ENCODE measurements at places on chromosomes 1 and 21. TPM values are rescaled to one million over a fixed set of nuclear protein-coding genes. Genes with fewer than 3 reads are reported as not detected.

DNA sequence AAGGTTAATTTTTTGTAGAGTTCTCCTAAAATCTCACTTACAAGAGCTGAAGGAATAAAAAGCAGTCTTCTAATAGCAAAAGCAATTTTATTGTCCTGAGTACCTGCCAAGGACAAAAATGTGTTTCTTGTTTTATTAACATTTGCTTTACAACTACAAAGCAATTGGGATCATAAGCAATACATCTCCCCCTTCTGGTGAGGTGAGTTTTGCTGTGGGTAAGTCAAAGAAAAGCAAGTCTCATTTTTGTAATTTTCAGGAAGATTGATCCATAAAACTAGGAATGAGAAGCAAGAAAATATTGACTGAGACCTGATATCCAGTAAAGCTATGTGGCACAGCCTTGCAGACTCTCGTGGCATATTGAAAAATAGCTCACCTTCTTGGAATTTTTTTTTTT is 2162.7 kb downstream of the NCAM2 start:
- no peak for DNase-seq

Gene CFHR3
- not detected for total RNA-seq

Gene LRRC8D
- total RNA-seq: 15.0 TPM

- DNase-seq: no peak
Measured at GRCh38 chr1:112544751-112545150, 36.0 kb downstream of the WNT2B start.

- no peak for DNase-seq
Measured at GRCh38 chr21:36790616-36791015, 91.7 kb downstream of the SIM2 start.

DNA sequence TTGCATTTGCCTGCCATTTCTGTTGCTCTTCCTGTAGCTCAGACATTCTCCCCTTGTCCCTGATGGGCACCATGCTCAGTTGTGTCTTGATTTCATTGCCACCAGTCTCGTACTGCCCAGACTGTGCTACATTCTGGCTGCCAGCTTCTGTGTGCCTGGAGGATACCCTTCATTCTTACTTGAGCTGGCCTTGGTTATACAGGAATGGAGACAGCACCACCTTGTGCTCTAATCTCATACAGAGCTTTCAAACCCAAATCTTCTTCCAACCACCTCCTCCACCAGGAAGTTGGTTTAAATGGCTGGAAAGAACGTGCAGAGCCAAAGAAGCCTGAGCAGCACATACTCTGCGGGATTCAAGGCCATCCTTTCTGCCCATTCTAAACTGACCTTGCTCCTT is 165.3 kb downstream of the SLC35F3 start:
- no peak for DNase-seq

DNA sequence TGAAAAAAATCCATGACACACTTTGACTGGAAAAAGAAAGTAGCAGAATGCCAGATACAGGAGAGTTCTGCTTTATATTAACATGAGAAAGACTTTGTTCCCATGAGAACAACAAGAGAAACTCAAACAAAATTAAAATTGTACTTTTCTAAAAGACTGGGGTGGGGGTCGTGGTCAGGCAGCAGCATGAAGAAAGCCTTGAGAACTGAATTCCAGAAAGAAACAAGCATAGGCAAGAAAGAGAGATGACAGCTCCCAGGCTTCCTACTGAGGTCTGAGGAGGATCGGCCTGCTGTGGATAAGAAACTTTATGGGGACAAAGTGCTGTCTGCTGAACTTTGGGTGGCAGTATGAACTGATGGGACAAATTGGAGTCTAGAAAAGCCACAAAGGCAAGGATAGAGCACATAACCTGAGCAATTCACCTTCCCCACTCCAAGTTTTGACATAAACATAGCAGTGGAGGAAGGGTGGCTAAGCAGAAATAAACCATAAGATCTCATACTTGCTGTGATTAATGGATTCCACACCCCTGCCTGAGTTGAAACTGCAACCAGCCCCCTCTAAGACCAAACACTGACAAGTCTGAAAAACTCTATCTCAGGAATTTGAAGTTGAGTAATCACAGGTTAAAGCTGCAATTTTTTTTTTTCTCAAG is 43.7 kb downstream of the COL6A1 start:
- no peak for DNase-seq

GRCh38 chr1:35876988-35877387 is 6.0 kb upstream of the AGO1 start:
- no peak for DNase-seq

GRCh38 chr21:21715266-21715969 is 717.2 kb downstream of the NCAM2 start:
- no peak for DNase-seq

DNA sequence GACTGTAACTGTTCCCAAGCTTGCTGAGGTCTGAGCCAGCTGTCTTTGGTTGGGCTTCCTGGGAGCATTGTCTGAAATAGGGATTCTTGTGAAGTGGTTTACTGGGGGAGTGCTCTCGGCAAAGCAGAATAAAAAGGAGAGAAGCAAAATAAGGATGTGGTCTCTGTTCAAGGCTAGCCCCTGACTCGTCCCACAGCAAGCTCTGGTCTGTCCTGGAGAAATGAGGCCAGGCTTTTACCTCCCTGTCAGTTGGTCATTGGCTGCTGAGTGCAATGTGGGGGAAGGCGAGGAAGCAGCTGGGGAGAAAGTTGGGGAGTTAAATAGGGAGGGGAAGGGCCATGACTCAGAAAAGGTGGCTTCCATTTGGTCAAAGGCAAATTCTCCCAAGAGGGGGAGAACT is 303.9 kb upstream of the DUSP10 start:
- DNase-seq: no peak

- DNase-seq: no peak
Measured at GRCh38 chr1:96478228-96478627, 243.4 kb upstream of the PTBP2 start.

DNA sequence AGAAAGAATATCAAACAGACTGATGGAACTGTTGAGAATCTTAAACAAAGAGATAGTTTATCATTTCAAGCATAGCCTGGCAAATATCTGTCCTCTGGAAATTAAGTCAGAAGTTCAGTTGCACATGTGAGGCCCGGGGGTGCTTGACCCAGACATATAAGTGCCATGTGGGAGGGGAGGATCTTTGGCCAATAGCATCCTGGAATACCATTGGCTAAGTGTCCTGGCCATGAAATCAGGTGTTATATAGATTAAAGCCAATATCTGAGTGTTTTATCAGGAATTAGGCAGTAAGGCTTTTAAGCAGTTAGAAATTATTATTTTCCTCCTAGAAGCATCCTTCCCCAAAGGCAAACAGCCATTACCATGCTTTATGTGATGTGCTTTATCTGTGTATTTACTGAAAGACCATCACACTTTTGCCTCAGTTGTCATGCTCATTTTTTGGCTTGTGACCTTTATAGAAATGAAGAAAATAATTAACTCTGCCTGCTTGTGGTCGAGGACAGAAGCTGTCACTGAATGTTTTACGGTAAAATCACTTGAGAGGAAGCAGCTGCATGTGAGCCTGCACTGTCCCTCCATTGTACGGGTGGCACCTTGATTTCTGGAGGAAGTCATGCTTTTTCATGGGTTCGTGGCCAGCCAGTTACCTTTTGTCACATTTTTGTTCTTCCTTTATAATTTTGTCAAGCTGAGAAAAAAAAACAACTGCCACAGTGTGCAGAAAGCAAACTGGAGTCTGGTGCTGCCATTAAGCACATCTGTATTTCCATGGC is 259.9 kb upstream of the FMN2 start:
- DNase-seq: no peak

DNA sequence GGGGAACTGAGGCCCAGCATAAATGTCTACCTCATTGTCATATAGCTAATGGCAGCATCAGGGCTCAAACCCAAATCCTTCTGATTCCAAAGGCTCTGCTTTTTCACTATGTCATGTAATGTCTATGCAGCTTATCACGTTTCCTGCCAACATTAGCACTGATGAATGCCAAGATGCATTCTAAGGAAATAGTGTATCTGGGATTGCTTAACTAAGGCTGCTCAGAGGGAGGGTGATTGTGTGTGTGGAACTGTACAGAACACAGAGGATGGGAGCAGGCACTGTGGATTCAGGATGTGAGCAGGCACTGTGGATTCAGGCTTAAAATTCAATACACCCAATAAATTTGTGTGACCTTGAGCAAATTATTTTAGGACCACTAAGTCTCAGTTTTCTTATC is 456.4 kb upstream of the DEPDC1 start:
- DNase-seq: no peak

GRCh38 chr1:232587141-232588008 is 42.6 kb downstream of the SIPA1L2 start:
- DNase-seq: no peak

Gene GJB3
- 46.7 TPM for total RNA-seq

Gene LCE2A
- not detected for total RNA-seq

Gene OR10J1
- not detected for total RNA-seq

Gene OR6K3
- total RNA-seq: not detected

Gene SAMD11
- 11.5 TPM for total RNA-seq

- no peak for DNase-seq
Measured at GRCh38 chr21:25901330-25901979, 166.7 kb downstream of the GABPA start.

DNA sequence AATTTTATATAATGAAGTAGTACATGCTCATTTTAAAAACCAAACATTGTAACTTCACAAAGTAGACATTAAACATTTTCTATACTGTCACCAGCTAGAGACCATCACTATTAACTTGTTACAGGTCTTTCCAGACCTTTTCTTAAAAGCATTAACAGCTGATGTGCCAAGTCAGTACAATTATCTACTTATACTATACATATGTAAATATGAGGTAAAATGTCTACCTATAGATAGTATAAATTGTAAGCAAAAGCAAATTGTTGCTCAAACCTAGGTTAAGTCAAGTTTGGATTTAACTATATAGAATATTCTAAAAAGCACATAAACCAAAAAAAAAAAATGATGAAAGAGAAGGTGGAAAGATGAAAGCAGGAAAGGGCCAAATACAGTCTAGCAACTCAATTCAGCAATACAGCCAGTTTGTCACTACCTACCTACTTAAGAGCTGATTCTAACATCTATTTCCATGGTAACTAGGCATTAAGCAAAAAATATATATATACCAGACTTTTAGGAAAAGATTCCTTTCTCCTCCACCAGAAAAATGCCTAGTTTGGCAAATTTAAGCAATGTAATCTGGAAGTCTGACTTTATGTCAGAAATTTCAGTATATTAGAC is 34.5 kb downstream of the ARID4B start:
- DNase-seq: no peak

GRCh38 chr1:159212596-159212995 is 7.9 kb downstream of the ACKR1 start:
- no peak for DNase-seq

DNA sequence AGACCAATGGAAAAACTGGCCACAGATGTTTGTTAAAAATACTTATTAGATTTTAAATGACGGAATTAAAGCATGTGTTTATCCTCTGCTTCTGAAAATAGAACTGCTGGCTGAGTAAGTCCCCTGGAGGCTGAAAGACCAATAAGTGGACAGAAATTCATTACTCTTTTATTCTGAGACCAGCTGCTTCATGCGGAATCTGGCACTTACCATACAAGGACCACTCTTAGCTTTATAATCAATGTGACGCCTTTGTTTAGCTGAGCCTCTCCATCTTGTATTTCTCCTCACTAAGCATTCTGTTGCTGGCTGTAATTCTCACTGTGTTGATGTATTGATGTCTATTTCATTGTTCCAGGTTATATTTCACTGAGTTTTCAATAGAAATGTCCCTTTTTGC is 6.3 kb upstream of the EXO1 start:
- DNase-seq: no peak

Gene C8A
- 0.10 TPM for total RNA-seq

Gene LCK
- total RNA-seq: 0.79 TPM

Gene S100A2
- 24.8 TPM for total RNA-seq

Gene PTPRU
- 40.7 TPM for total RNA-seq

DNA sequence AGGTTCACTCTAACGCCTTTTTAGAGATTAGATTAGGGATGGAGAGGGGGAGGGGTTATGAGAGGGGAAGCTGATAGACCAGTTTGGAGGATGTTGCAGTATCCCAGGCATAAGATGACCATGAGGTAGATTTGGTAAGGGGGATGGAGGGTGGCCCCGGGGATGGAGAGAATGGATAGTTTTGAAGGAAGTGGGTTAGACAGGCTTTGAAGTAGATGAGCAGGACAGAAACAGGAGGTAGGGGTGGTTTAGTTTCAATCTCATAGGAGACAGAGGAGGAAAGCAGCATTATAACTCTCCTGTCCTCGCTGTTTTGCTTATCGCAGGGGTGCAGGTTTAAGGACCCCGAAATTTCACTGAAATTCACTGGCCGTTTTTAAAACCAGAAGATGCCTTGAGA is 11.8 kb downstream of the UBIAD1 start:
- DNase-seq: no peak

DNA sequence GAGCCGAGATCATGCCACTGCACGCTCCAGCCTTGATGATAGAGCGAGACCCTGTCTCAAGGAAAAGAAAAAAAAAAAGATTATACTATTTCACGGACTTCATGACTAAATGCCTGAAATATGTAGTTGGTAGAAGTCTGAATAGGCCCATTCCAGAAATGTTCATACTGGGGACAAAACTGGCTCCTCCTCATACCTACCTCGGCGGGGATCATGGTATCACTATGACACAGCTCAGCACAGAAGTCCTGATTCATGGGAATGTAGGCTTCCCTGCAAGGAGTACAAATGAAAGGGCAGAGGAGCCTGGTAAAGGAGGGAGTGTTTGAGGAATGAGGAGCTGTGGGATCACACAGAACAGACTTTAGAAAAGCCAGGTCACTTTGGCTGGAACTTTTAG is 5.0 kb downstream of the SPATA46 start:
- no peak for DNase-seq

DNA sequence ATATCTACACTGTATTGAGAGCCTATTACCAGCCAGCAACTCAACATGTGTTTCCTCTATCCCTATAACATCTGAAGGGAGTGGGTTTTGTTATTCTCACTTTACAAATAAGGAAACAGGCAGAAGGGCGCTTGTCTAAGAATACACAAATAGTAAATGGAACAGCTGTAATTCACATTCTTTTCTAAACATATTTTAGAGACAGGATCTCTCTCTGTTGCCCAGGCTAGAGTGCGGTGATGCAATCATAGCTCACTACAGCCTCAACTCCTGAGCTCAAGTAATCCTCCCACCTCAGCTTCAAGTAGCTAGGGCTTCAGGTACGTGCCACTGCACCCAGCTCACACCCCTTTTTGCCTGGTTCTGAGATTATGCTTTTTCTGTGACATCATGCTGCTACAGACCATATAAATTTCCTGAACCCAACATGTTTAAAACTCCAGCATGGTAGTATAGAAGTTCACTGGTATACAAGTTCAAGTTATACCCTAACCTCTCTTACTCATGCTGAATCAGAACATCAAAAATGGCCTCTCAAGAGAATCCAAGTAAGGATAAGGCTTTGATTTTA is 8.6 kb upstream of the TACSTD2 start:
- peak; percentile 39 for DNase-seq

GRCh38 chr1:109379422-109379821 is 18.3 kb downstream of the SORT1 start:
- DNase-seq: no peak

Data from HCT116 (cell line).